ENCODE measurements at places on chromosomes 11 and 22.

DNA sequence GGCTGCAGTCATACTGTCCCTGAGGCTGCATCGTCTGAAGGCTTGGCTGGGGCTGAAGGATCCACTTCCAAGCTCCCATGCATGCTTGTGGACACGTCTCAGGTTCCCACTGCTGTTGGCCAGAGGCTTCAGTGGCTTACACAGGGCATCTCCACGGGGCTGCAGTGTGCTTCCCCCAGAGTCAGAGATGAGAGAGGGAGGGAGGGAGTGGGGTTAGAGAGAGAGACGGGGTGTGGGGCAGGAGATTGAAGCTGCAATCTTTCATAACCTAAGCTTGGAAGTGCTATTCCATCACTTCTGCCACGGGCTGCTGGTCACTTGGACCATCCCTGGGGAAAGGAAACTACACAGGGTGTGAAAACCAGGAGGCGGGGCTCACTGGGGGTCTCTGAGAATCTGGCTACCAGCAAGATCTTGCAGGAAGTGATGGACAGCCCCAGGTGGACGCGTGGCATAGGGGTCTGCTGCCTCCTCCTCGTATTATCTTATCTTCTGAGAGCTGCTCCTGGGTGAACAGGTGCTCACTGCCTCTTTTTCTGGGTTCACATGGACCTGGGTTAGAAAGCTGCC, 63.0 kb upstream of the MYEOV start:
- DNase-seq = no peak

GRCh38 chr11:28250192-28250591, 142.0 kb downstream of the METTL15 start:
- DNase-seq = no peak

DNA sequence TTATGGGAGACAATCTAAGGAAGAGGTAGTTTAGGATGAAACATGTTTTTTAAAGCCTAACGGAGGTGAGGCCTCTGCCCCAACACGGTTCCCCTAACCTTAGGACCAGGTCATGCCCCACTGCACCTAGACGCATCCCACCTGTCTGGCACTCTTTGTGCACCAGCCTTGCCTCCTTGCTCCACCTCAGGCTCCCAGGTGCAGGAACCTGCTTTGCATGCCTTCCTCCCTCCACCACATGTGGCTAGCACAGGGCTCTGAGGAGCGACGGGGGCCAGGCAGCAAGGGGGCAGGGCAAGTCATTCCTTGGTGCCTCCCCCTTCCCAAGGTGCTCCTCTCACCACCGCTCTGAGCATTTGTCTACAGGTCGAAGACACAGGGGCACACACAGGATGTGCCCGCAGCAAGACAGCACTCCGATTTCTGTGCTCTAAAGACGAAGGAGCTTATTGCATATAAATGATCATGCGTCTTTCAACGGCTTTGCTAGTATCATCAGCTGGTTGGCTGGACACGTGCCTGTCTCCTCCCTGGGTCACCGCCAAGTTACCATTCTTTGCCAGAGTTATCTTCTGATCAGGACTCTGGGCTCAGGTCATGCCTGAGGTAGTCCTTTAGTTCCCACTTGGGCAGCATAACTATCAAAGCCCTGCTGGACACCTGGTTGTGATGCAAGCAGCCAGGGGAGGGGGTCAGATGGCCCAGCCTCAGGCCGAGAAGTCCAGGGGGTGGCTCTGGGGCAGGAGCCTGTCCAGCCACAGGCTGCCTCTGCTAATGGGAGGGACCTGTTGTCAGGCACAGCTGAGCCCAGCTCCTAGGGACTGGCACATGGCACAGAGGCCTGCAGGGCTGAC, 172.0 kb upstream of the NTM start:
- DNase-seq = no peak

GRCh38 chr22:27084130-27084529, 426.7 kb downstream of the MIAT start:
- DNase-seq = no peak

GRCh38 chr22:36154423-36154945, 6.1 kb downstream of the APOL3 start:
- DNase-seq = no peak

DNA sequence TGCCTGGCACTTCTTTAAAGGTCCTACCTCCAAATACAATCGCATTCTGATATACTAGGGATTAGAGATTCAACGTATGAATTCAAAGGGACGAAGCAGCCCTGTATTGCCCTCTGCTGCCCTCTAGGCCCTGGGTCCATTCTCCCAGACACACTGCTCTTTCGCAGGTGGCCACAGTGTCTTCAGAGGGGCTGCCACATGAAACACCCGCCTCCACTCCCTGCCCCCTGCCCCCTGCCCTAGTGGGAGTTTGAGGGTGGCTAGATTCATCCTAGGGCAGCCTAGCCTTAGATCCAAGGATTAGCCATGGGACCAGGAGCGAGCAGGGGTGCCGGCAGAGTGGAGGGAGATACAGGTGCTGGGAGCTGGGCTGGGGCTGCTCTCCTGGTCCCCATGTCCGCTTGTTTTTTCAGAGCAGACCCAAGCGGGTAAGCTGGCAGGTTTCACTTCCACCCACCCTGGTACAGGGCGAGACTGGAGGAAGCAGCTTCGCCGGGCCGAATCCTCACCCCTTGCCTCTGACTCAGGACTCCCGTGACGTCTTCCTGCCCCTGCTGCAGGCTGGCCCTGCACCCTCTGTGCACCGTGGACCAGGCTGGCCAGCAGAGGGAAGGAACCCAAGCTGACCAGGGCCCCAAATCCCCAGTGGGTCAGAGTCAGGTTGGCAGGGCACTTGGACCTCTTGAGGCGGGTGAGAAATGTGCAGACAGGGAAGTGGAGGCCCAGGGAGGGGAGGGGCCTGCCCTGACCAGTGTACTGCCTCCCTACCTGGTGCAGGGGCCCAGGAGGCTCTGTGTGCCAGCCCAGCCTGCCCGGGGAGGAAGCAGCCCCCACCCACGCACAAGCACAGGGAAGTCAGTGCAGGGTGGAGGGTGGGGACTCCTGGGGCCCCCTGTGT, 28.4 kb upstream of the HMOX1 start:
- DNase-seq = no peak

GRCh38 chr11:41613326-41613725, 153.9 kb upstream of the LRRC4C start:
- no peak for DNase-seq

DNA sequence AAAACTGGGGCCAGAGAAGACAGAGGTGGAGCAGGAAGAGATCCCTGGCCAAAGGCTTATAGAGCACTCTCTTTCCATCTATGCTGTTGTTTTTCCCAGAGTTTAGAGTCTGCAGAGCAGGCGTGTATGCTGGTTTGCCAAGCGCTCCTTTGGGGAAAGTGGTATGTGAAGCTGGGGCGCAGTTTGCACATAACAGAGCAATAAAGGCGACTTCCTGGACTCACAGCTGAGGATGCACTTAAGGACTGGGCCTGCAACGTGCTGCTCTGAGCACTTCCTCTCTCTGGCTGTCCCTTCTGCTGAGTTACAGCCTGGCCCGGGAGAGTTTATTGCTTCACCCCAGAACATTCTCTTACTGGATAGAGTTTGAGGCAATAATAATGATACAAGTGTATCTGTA, 41.7 kb downstream of the THAP12 start:
- no peak for DNase-seq

DNA sequence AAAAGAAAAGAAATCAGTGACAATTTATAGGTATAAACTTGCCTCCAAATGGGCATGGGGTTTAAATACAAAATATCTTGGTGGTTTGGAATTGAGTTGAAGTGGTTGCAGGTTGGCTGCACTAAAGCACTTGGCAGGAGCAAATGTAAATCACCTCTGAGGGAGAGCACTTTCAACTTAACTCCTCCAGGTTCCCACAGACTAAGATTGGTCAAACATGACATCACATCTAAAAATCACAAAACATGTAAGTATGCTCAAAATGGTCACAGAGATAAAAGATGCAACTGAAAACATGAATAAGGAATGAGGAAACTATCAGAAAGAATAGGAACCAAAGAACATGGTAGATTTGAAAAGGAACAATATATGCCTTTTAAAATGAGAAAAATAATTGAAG, 12.3 kb upstream of the SHANK3 start:
- DNase-seq = no peak

- no peak for DNase-seq
Measured at GRCh38 chr11:45253640-45254039, 32.5 kb downstream of the SYT13 start.

DNA sequence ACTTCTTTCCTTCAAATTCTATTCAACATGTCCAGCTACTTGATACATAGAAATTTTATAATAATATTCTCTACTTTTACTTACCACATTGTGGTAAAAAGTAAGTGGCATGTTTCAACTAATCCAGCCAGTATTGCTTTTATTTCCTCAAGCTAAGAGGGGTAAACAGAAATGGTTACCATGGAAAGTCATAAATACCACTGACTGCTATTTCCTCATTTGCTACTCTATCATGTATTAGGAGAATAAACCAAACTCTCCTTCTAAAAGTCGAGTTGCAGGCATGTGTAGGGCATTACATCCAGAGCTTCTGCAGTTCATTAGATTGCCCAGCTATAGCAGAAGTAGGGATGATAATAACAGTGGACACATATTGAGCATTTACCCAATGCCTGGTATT, 208.4 kb downstream of the MAML2 start:
- no peak for DNase-seq

DNA sequence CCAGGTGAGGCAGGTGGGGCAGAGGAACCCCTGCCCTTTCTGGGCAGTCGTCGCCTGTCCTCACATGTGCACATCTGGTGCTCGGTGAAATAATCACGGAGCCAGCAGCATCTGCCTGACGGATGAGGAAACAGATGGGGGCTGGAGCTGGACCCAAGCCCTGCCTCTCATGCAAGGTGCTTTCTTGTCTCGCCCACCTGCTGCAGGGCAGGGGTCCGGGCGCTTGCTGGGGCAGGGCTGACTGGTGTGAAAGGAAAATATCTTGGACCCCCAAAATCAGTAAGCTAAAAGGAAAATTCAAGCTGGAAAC, 3.3 kb downstream of the ALDH3B2 start:
- DNase-seq = no peak

GRCh38 chr11:129184581-129184980, 7.5 kb downstream of the ARHGAP32 start:
- no peak for DNase-seq

- DNase-seq = no peak
Measured at GRCh38 chr11:36377759-36378564, 81.9 kb downstream of the PRR5L start.

DNA sequence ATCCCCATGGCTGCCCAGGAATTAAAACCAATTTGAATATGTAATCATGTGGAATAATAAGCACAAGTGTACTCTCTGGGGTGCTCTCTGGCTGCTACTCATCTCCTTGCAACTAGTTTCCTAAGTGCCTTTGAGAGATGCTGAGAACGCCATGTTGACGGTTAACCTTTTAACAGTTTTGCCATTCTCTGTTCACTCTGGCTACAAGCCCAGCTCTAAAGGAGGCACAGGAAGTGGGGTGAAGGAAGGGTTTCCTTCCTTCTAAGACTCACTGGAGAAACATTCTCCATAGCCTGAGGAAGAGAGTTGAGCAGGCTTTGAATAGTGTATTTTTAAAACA, 122.0 kb upstream of the ZC3H12C start:
- DNase-seq = peak; percentile 33

GRCh38 chr11:92267968-92268367, 43.4 kb downstream of the FAT3 start:
- DNase-seq = no peak

DNA sequence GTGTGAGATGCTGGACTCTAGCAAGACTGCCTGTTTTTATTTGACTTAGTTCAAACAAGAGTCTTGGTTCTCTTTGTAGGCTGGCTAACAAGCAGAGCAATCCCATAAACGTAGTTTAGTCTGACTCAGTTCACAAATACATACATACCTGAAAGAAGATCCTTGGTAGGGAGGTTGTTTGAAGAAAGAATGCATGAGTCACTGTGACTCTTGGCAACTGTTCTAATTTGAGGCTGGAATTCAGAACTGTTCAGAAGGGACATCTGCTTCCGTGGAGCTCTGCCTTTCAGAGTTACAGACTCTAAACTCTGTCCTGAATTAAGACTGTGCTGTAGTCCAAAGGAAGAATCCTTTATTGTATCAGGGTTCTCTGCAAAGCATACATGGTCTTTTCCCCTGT, 32.2 kb downstream of the C2CD3 start:
- peak; percentile 20 for DNase-seq

DNA sequence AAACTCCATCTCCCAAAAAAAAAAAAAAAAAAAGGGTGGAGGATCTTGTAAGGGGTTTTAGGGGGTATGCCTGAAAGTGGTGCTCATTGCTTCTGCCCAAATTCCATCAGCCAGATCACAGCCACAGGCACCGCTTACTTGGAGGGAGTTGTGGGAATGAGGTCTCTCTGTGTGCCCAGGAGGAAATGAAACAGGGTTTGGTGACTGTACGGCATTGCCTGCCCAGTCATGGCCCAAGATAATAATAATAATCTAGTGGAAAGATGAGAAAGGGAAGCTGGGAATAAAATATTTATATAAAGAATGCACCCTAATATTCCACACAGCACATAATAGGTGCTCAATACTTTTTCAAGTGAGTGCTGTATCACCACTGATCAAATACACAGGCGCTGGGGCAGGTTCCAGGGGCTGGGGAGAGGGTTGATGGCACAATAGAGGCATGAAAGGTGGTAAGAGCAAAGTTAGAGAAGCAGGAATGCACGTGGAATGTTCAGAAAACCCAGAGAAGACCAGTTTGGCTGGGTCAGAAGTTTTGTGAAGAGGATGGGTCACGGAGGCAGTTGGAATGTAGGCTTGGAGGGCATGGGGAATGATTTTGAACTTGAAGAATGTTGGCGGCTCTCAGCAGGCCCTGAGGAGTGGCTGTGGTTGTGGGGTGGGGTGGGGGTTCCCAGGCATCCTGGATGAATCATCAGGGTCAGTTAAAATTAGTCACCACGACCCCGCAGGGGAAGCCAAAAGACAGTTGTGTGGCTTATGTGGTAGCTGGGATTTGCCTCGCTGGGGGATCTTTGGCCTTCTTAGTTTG, 12.5 kb upstream of the MB start:
- no peak for DNase-seq

Measured in spinal cord (tissue), 10 donors.